Activated T-helper 1 cell treated with Interleukin-2 at 50 U/mL for 16 hours (primary cell): ENCODE measurements at places on chromosomes 4 and X.

GRCh38 chr4:46856333-46856732 lies 52.7 kb downstream of the COX7B2 start:
- DNase-seq = no peak

DNA sequence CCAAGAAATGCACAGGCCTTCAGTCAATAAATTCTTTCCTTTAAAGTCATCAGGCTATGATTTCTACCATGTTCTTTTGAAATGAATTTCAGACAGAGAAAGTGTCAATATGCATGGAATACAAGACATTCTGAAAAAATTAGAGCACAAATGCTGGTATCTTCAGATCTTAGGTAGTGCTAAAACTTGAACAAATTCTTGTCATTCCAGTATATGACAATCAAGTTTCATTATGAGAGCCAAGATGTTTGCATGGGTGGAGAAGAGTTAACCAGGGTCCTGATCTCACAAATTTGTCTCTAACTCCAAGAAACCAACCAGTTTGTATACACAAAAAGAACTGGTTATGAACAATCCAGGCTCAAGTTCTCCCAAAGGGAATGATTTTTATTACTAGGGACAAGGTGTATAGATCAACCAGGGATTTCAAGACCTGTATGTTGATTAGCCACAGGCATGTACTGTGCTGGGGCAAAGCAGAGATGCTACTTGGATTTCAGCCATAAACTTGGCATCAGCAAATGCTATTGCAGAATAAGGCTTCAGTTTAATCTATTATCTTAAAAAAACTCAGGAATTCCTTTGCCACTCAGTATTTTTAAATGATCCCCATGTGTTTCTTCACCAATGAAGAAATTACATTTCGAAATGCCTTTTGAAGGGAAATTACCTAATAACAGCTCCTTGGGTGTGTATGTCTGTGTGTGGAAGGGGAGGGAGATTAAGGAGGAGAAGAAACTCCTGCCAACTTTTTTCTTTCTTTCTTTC lies 69.7 kb downstream of the FANCB start:
- no peak for DNase-seq

GRCh38 chr4:4762909-4763821 lies 96.3 kb upstream of the MSX1 start:
- no peak for DNase-seq

DNA sequence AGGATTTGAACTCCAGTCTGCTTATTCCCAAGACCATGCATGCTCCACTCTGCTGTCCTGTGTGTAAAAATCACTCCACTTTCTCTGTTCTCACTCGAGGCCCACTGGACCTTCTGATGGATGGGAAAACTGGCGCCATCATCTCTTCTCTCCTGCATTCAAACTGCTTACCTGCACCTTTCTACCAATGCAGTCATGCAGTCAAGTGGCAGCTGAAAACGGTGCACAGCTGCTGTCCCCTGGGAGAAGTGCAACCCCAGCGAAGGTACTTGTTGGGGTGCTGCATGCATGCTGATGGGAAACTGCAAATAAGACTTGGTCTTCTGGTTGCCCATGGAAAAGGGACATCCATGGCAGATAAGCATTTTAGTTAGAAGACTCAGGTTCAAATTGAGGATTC lies 147.1 kb downstream of the EVC2 start:
- no peak for DNase-seq

DNA sequence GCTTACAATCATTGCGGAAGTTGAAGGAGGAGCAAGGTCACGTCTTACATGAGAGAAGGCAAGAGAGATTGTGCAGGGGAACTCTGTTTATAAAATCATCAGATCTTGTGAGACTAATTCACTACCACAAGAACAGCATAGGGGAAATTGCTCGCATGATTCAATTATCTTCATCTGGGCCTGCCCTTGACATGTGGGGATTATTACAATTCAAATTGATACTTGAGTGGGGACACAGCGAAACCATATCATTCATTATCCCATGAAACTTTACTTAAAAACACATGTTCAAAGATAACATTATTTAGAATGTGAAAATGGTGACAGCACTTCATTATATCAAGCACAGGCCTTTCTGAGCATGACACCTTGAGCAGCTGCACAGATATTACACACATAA lies 1087.8 kb downstream of the C4orf33 start:
- no peak for DNase-seq

GRCh38 chr4:38306482-38307071 lies 346.4 kb downstream of the PTTG2 start:
- DNase-seq = no peak

DNA sequence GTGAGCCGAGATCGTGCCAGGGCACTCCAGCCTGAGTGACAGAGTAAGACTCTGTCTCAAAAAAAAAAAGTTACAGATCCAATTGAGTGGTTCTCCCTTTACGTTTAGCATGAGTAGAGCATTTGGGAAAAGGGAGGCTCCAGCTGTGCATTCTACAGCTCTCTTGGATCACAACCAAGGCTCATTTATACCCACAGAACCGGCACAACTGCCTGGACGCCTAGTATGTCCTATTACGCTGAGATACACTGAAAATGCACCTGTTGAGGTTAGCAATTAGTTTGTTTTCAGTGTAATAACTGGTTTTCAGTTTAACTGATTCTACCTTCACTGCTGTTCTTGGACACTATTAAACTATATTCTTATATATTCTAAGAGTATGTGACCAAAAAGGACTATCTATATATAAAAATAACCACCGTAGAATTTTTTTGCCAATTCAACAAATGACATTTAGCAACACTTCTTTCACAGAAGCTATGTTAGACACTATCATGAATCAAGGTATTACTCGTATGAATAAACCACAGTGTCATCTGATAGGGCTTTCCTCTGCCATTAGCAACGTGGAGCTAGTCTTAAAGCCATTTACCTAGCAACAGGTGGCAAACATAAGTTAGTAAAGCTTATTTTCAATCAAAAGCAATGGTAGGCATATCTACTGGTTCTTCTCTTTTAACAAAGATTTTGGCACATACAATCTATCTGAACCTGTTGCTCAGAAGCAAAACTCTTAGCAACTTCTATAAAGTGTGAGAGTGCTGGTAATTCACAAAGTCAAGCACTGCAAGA lies 3.6 kb downstream of the OTUD4 start:
- DNase-seq = no peak

GRCh38 chrX:16979226-16979625 lies 32.8 kb downstream of the REPS2 start:
- no peak for DNase-seq

DNA sequence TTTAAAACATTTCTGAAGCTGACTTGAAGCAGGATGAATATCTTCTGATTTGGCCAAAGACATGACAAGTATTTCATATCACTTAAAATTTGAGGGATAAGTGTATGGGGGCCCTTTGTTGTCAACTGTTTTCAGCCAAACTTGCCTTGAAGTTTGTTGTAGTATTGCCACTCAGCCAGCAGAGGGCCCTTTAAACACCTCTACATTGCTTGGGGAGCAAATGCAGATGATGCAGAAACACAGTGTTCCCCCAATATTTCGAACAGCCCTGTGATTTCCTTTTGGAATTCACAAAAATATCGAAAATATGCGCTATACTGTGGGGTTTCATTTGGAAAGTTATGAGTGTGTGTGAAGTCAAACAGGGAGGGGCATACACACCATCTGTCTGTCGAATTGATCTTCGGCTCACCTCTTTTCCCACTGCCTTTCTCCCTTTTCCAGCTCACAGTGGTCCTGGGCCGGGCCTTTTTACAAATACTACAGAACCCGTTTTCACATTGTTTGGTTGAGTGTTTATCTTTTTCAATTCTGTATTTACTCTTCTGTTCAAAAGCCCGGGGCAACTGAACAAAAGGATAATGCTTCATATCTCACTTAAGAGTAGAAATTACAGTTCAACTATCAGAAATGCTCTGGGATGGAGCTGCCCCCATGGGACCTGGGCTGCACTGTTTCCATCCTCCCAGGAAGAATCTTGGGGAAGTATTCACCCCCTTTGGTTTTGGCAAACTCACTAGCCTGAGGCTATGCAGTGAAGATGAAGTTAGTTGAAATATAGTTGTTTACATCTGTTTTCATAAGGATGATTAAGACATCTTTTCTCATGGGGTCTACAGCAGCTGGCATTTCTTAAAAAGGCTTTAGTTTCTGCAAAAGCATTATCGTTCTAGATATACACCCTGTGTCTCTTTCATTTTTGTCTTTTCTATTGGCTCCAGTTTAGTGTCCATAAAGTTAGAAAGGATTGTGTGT lies 137.6 kb downstream of the EGF start:
- DNase-seq = peak; percentile 6

- no peak for DNase-seq
Measured at GRCh38 chrX:137926090-137926489, 360.2 kb downstream of the ZIC3 start.

DNA sequence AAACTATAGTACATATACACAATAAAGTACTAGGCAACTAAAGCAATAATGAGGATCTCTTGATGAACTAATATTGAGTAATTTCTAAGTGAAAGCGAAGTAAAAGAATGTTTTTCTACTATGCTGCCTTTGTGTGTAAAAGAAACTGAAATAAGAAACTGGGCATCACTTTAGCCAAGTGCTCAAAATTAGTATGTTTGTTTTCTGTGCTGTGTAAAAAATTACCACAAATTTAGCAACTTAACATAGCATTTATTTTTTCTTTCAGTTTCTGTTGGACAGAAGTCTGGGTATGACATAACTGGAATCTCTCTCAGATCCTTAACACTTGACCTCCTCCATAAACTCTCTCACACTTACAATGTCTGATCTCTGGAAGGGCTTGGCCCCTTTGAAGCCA lies 687.1 kb upstream of the MAGEB2 start:
- DNase-seq = no peak

- no peak for DNase-seq
Measured at GRCh38 chr4:147480891-147481576, at the start of gene EDNRA. Gene EDNRA, plus strand, starts transcription at chr4:147481097. Its CDS starts 4,585 bp downstream, at chr4:147485682.

DNA sequence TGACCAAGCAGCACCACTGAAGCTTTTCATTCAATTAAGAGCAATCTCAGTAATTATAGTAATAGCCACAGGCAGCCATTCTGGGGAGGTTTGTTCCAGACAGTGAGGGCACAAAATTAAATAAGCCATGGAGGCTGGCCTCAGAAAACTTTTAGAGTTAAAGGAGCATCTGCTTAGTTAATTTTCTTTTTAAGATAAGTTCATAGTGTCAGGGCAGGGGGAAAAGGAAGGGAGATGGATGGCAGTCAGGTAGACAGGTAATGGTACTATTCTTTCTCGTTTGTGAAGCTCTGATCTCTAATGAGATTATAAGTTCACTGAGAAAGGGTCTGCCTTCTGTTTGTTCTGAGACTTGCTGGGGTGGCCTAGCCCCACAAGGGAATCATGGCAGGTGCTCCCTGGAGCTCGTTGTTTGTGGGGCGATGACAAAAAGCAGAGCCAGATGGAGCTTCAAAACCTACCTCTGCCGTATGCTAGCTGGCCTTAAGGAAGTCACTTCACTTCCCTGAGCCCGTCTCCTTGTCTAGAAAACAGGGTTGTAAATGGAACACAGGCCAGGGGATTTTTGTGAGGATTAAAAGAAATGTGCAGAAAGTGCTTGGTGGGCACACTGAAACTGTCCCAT lies 44.6 kb upstream of the FGFBP2 start:
- DNase-seq = no peak

DNA sequence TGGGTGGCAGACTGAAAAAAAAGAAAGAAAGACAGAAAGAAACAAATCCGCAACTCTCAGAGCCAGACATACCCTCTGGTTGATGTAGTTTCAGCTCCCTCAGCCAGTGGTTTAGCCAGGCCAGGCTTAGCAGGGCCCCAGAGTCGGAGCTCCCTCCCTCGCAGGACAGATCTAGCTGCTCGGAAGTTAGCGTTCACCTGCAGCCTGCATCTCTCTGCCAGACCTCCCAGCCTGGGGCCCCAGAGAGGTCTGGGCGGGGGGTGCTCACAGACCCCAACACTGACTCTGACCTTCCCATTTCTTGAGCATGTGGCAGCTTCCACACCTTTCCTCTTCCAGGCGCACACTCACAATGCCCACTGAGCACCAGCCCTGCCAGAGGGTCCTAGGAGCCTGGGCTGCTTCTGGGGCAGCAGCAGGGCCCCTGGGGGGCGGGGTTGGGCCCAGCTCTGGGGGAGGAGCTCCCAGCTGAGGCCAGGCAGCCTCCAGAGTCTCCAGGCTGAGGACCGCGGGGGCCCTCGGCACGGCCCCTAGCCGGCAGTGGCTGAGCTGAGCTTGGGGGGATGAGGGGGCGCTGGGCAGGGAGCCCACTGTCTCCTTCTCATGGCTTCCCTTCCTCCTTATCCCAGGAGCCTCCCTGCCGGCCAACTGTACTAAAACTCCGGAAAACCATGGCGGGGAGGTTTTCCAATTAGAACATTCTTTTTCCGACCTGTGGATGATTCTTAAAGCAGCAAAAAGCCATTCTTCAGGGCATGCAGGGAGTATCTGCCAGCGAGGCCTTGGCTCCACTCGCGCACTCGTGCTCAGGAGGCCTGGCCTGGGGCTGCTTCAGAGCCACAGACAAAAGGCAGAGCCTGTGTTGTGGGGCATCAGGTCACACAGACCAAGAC lies 4.6 kb upstream of the ZNF185 start:
- no peak for DNase-seq

- no peak for DNase-seq
Measured at GRCh38 chrX:7515681-7516413, 327.1 kb upstream of the VCX start.

DNA sequence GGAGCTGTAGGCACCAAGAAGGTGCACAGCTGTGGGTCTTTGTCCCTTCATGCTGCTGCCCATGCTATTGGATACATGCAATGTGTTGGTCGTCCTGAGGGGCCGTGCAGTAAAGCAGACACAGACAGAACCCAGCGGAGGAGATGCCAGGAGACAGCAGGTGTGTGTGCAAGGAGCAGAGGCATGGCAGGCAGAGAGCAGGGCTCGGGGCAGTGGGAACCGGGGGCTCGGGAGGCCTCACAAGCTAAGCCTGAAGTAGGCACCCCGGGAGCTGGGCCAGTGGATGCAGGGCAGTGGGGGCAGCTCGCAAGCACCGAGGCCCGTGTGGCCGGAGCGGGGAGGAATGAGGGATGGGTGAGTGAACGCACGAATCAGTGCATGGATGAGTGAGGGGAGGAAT lies 13.2 kb downstream of the HTRA3 start:
- DNase-seq = no peak

DNA sequence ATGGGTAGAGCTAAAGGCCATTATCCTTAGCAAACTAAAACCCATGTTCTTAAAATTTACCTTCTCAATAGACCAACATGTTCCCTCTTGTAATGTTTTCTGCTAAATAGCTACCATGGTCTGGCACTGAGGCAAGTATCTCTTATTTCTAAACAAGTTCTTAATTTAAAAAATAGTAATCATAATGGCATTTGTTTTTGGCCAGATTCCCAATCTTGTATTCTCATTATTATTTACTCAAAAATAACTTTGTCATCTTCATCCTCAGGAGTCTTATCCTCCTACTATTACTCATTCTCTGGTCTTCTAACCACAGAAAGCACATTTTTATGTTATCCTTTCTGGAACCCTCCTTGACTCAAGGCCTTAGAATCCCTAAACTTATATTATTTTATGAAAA lies 931.2 kb downstream of the CCSER1 start:
- no peak for DNase-seq

- no peak for DNase-seq
Measured at GRCh38 chr4:16023776-16024408, 59.9 kb downstream of the PROM1 start.

- DNase-seq = no peak
Measured at GRCh38 chr4:175198056-175198455, 279.9 kb downstream of the ADAM29 start.
